ENCODE measurements at places on chromosomes 12 and 14.
A peak's percentile ranks its signal among the peaks of the same experiment; 100 is the strongest.

DNA sequence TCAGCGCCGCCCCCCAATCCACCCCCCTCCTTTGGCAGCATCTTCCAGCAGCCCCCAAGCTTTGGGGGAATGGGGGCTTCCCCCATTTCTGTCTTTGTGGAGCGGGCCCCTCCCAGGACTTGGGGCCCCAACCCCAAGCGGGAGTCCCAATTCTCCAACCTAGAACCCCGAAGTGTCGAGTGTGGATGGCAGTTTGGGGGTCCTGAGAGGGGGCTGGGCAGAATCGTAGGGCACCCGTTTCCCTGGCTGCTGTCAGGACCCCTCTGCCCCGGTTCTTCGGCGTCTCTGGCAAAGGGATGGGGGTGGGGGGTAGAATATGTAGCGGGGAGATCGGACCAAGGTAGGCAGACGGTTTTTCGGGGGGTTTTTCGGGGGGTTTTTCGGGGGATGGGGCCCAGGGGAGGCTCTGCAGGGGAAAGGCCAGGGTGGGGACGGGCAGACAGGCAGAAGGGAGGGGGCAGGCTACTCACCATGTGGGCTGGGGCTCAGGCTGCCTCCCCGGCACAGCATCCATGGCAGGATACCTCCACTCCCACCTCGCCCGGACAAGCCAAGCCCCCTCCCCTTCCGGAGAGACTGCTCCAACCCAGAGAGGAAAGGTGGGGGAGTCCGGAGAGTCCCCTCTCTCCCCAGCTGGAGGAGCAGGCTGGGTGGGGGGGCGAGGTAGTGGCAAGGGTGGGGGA is 739 bp downstream of the JPH4 start:
- DNase-seq, result no peak

DNA sequence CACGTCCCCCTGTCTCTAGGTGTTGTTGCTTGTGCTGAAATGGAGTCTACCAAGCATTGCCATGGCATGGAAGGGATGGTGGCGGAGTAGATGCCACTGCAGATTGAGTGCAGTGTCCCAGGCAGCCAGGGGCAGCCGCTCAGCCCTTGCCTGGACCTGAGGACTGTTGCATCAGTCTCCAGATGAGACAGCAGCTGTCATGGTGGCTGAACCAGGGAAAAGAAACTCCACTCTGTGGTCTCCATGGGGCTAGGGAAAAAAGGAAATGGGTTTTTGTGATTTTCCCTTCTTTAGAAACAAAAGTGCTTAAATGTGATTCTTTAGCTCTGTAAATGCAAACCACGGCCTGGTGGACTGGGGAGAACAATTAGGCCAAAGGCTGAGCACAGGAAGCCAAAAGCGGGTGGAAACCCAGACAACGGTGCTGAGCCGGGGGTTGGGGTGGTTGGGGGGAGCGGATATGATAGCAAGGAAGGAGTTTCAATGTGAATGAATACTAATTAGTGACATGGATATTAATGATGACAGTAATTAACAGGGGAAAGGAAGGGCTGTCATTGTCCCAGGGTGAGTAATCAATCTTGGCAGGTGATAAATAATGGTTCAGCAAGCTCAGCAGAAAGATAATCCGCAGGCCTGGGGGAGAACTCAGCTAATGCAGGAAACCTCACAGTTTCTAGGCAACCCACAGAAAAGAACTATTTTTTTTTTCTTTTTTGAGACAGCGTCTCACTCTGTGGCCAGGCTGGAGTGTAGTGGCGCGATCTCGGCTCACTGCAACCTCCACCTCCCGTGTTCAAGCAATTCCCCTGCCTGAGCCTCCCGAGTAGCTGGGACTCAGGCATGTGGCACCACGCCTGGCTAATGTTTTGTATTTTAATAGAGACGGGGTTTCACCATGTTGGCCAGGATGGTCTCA is 442.6 kb downstream of the DPF3 start:
- DNase-seq, result no peak

GRCh38 chr14:52797653-52798052 is 6.2 kb upstream of the GNPNAT1 start:
- no peak for DNase-seq

DNA sequence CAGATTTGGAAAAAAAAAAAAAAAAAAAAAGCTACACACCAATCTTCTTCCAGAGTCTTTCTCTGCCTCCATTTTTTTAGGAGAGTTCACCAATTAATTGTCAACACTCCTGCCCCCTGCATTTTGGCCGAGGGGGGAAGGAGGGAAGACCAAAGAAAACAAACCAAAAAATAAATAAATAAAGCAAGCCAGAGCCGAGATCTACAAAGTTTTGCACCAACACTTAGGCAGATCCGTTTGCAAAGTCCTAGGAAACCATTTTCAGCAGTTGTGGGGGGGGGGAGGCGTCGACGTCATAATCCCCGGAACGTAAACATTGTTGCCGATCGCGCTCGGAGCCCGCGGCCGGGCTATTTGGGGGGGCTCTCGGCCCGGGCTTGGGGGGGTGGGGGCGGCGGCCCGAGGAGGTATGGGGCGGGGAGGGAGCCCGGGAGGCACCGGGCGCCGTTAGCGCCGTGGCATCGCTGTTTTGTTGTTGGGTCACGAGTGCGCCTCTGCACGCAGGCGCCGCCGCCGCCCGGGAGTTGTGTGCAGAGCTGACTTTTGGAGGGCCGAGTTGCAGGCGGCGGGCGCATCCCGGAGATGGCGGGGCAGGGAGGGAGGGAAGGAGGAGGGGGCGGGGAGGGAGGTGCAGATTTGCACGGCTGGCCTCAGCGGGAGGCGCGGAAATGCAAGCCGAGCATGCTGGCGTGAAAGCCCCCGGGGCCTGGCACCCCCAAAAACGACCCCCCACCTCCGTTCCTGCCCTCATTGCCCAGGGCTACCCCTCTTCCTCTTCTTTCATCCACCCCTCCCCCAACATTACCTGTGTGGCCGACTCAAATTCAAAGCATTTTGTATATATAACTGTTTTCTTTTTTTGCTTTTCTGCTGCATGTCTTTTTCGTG is 598 bp downstream of the KDM2B start:
- DNase-seq, result peak; percentile 68

DNA sequence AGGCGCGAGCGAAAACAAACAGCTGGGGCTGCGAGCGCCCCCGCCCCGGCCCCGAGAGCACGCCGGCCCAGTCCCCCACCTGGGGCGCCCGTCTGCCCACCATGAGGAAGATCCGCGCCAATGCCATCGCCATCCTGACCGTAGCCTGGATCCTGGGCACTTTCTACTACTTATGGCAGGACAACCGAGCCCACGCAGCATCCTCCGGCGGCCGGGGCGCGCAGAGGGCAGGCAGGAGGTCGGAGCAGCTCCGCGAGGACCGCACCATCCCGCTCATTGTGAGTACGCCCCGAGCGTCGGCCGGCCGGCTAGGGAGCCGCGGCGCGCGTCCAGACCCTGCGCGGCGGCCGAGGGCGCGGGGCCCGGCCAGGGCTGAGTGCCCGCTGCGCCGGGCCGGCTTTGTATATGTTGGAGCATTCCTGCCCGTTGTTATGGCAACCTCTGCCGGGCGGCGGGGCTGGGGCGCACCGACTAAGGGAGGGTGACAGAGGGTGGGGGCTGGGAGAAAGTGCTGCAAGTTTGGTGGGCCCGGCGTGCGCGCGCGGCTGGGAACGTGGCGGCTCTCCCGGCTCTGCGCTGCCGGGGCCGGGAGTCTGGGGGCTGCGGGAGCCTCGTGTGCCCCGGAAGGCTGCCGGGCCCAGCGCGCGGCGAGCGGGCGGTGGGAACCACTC is 367 bp downstream of the GALNT16 start:
- no peak for DNase-seq

DNA sequence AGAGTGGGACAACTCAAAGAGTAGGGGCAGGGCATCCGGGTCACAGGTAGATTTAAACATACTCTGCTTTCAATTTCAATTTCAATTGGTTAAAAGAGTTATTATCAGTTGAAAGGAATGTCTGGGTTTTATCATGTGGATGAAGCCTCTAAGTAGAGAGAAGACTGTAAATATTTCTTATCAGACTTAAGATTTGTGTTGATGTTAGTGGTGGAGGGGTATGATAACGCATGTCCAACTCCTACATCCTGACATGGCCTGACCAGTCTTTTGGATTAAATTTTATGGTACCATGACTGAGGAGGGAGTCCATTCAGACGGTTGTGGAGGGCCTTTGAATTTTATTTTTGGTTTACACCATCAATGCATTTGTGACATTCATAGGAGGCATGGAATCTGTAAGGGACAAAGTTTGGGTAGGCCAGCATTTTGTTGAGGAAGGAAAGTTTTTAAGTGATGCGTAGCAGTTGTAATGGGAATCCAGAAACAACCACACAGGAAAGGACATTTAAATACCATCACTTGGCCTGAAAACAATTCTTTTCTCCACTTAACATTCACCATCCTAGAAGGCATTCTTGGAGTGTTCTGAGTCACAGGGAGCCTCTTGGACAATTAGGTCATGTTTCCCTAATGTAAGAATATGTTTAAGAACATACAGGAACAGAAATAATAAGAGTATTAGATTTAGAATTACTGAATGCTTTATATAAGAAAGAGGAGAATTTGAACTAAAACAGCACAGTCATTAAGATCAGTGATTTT is 371.9 kb downstream of the ATP23 start:
- no peak for DNase-seq

DNA sequence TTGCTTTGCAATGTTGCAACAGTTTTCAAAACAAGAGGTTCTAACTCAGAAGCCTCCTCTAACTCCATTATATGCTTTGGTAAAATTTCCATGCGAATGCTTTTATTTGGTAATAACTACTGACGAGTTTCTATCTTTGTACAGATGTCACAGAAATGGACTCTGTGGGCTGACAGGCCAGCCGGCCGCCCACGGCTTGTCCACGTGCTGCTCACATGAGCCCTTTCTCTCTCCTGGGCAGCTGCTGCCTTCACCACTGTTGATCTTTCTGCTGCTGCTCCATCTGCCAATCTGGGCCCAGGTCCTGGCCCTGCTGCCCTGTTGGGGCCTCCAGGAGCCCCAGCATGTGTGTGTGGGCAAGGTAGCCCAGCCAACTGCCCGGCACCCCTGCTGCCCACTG is 168.2 kb upstream of the TMEM132C start:
- DNase-seq, result no peak

Data from anterior cingulate cortex (tissue), 58 donors.